GM19239 (cell line): ENCODE measurements at places on chromosomes 1 and 21.

DNA sequence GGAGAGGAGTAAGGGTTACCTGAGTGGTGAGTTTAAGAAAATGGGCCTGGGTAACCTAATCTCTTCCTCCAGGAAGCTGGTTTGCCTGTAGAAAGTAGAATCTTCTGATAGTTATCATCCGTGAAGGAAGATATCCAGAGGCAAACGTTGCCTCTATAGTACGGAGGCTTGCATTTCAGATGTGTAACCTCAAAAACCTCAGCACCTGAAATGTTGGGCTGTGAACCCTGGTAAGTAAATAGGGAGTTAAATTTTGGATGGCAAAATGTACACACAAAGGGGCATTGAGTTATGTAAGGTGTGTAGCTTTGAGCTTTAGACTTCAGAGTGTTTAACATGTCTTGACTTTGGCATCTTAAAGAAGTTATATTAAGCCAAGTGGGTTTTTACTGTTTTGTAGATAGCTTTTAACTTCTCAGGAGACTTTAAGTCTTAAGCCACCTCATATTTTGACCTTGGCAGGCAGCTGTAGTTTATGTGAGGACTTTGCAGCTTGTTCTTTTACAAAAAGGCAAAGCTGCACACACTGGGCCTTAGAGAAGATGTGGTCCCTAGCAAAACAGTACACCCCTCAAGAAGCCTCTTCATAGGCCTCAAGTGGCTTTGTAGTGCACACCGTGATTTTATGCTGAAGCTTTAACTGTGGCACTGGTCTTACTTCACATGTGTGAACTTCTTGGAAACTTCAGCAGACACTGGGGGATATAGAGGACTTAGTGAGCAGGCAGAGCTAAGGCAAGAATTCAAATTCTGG lies 83.4 kb downstream of the SNRPE start:
- DNase-seq, result no peak

DNA sequence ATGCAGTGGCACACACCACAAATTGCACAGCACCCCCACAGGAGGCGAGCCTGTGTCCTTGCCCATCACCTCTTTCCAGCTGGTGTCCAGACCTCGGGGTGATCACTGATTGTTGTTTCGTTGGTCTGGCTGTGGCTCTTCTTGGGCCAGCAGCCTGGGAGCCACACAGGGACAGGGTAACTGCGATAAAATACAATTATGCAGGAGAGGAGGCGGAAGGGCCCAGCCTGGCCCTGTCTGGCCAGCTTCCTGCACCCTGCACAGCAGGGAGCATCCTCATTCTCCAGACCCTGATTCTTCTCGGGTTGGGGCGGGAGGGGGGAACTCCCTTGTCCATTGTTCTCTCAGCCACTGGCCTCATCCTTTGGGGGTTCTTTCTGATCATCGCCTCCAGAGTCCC lies 83.6 kb downstream of the ADARB1 start:
- DNase-seq, result no peak

DNA sequence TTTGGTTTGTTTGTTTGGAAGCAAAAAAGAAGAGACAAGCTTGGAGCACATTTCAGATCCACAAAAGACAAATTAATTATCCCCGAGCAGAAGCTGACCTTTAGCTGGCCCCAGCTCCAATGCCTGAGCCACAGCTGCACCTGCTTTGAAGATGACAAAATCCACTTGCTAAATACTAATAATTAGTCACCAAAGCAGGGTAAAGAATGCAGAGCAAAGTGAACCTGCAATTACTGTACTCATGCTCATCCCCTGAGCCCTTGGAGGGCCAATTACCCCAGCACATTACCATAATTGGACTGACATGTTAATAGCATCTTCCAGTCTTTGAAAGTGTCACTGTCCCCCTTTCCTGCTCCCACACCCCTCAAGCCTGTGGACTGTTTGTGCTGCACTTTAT lies 38.2 kb upstream of the KCND3 start:
- no peak for DNase-seq

GRCh38 chr1:228226141-228226874 lies 18.5 kb downstream of the OBSCN start:
- DNase-seq, result no peak

GRCh38 chr1:55418208-55419000 lies 203.2 kb upstream of the USP24 start:
- no peak for DNase-seq

- DNase-seq, result no peak
Measured at GRCh38 chr1:32870615-32871363, at the start of gene FNDC5. TSS of gene FNDC5 (minus strand) at chr1:32870912.

DNA sequence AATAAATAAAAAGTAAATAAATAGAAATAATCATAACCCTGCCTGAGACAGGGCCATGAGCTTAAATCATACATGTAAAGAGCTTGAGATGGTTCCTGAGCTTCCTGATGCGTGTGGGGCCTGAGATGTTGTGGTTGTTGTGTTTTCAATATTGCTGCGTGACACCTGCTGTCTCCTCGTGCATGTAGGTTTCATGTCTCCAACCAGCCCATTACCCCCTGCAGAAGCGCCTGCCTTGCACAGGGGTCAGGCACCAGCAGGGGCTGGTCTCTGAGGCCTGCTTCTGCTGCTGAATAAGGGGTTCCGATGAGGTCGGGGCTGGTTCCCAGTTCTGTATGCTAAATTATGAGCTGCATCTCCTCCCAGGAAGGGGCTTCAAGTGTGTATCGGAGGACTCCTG lies 15.9 kb downstream of the UMODL1 start:
- no peak for DNase-seq
